Endodermal cell (in vitro differentiated cells): ENCODE measurements at places on chromosomes 5 and 9.

- peak; percentile 57 for DNase-seq
Measured at GRCh38 chr5:981456-981855, 27.1 kb upstream of the NKD2 start.

- DNase-seq, result no peak
Measured at GRCh38 chr5:5291357-5291756, 131.1 kb upstream of the ICE1 start.

GRCh38 chr5:134142052-134142451 lies 27.6 kb downstream of the TCF7 start:
- peak; percentile 43 for DNase-seq

DNA sequence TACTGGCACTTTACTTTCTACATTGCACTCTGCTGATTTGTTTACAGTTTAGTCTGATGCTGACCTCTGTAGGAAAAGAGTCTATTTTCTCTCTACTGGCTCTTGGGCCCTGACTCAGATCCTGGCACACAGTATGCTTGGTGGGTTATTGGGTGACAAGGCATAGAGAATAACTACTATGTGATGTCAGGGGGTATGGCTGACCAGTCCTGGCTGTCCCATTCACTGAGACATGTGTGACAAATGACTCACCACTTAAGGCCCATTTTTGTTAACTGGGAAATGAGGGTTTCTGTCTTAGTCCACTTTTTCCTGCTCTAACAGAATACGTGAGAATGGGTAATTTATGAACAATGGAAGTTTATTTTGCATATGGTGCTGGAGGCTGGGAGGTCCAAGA lies 66.4 kb downstream of the DAPK1 start:
- no peak for DNase-seq

GRCh38 chr9:6852243-6852963 lies 94.6 kb downstream of the KDM4C start:
- DNase-seq, result peak; percentile 22
